Stimulated activated CD8-positive, alpha-beta memory T cell treated with anti-CD3 and anti-CD28 coated beads, Interleukin-4, amount 100 ng/mL, for 4 hours (primary cell): ENCODE measurements at places on chromosomes 5 and 9.

GRCh38 chr5:33238826-33239695, 201.7 kb upstream of the TARS1 start:
- DNase-seq, result no peak

DNA sequence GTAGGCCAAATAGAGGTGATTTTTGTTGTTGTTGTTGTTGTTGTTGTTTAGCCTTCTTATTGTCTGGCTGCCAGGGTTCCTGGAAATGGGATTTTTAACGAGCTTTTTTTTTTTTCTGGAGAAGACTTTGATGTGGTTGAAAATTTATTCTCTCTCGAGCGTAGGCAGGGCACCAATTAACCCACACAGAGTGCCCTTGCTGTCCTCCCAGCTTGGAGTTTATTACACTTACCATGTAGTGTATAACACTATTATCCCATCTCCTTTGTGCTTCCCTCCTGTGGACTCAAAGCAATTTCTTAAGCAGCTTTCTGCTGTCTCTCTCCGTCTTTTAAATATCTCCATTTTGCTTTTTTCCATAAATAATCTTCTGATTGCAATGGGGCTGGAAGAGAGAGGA, 57.4 kb downstream of the OR2K2 start:
- DNase-seq, result no peak

GRCh38 chr5:148615644-148616275, 38.6 kb downstream of the HTR4 start:
- no peak for DNase-seq

- no peak for DNase-seq
These were observed 1.5 kb upstream of the STC2 start for GRCh38 chr5:173329491-173330337.

DNA sequence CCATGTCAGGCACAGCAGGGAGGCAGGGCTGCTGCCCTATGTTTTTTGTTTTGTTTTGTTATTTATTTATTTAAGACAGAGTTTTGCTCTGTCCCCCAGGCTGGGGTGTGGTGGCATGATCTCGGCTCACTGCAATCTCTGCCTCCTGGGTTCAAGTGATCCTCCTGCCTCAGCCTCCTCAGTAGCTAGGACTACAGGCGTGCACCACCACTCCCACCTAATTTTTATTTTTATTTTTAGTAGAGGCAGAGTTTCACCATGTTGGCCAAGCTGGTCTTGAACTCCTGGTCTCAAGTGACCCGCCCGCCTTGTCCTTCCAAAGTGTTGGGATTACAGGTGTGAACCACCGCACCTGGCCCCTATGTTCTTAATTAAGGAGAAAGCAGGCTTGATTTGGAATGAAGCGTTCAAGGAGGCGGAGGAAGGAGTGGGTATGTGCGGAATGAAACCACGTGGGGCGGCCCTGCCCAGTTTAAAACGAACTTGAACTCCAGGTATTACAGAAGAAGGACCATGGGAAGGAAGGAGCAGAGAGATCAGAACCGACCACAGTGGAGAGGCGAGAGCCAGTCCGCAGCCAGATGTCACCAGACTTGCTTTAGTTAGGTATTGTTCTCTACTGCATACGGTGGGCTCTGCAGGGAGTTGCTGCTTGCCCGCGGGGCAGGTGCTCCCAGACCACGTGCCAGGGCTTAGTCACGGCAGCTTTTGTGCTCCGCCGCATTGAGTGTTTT, 34.9 kb upstream of the EPB41L4B start:
- DNase-seq, result no peak

DNA sequence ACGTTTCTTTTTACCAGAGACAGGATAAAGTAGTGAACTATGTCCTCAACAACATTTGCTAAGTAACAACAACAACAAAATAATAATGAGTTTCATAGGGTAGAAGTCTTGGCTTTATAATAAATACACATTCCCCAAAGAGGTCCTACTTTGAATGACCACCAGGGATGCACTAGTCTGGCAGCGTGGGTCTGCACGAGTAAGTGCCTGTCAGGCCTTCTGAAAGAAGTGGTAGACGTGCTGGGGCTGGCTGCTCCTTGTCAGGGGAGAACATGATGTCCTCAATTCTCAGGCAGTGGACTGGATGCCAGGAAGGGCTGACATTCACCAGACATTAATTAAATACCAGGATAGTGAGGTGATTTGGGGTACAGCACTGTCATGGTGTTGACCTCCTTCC, 331.1 kb downstream of the TMEM38B start:
- DNase-seq, result no peak

DNA sequence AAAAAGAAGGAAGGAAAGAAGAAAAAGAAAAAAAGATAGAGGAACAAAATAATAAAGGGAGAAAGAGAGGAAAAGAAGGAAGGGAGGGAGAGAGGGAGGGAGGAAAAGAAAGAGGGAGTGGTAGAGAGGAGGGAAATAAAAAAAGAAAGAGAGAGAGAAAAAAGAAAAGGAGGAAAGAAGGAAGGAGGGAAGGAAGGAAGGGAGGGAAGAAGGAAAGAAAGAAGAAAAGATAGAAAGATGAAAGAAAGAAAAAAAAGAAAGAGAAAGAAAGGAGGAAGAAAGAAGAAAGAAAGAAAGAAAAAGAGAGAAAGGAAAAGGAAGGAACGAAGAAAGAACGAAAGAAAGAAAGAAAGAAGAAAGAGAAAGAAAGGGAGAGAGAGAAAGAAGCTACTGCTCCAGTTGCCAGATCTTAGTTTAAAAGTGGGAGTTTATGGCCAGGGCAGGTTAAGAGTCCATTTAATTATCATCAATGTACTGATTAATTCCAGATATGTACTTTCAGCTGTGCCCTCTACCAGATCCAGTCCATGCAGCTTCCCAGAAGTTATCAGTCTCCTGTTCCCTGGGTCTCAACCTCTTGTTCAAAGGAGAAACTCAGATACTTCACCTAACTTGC, 1378.5 kb upstream of the NUDT12 start:
- DNase-seq, result no peak

- DNase-seq, result no peak
These were observed 215.9 kb downstream of the NXNL2 start for GRCh38 chr9:88750832-88751360.

GRCh38 chr9:91589101-91589553, 165.5 kb upstream of the NFIL3 start:
- DNase-seq, result no peak

DNA sequence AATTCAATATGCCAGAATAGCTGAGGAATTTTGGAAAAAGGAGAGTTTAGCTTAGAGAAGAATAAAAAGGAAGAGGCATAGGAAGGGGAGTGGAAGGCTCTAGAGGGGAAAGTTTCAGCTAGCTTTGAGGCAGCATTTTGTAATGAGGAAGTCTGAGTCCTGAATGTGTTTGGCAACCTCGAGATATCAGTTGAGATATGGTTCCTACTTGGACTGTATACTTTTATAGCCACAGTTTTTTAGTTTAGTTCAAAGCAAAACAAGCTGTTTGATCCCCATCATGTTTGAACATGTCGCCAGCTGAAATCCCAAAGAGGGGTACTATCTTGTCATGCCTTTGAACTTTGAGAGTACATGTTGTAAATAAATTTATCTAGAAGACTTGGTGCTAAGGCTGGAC, 559.0 kb upstream of the FTMT start:
- no peak for DNase-seq

GRCh38 chr9:36037549-36038122, 923 bp downstream of the RECK start:
- no peak for DNase-seq

GRCh38 chr9:134214766-134215419, 50.5 kb upstream of the RNU6ATAC start:
- no peak for DNase-seq

DNA sequence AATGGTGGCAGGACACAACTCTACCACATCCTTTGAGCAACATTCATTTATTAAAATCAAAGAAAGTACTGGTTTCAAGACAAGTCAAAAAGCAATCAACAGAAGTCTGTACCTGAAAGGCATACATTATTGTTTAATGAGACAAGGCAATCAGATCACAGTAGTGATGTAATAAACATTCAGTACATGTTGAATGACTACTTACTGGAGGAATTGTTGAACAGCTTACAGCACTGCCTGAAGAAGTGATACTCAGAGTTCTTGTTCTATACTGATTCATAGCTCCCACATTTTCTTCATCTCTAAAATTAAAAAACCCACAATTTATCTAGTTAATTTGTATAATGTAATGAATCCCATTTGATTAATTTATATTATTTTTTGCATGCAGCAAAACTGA, 18.2 kb downstream of the RIOK2 start:
- DNase-seq, result no peak

DNA sequence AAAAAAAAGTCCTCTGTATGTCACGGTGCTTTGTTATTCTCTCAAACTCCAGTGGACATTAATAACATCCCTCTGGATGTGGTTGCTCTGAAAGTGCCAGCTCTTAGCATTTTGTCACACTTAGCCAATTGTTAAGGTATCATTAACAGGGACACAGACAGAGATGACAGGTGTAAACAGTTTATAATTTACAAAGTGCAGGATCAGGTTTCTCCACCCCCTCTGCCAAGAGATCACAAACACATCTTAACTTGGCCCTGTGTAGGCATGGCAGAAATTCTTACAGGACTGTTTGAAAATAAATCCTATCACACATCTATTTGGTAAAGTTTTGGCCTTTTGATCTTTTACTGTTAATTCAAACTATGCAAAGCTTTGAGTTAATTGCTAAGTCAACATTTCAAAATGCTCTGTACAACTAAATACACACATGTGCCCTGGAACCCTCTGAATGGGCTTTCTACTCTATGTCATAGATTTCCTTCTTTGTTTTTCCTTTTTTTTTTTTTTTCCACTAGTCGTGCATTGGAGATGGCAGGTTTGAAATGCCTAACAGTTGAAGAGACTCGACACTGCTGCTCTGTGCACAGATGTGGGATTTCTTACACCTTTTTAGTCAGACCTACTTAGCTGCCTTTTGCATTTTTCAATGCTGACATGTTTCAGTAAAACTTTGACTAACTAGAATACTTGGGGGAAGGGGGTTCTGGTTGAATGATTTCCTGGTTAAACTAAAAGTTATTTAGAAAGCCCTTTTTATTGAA, 41.7 kb downstream of the SEMA6A start:
- DNase-seq, result no peak

- no peak for DNase-seq
These were observed 51.8 kb downstream of the EPB41L4B start for GRCh38 chr9:109269081-109269480.

- DNase-seq, result no peak
These were observed 564 bp upstream of the TOR2A start for GRCh38 chr9:127735530-127736185.

DNA sequence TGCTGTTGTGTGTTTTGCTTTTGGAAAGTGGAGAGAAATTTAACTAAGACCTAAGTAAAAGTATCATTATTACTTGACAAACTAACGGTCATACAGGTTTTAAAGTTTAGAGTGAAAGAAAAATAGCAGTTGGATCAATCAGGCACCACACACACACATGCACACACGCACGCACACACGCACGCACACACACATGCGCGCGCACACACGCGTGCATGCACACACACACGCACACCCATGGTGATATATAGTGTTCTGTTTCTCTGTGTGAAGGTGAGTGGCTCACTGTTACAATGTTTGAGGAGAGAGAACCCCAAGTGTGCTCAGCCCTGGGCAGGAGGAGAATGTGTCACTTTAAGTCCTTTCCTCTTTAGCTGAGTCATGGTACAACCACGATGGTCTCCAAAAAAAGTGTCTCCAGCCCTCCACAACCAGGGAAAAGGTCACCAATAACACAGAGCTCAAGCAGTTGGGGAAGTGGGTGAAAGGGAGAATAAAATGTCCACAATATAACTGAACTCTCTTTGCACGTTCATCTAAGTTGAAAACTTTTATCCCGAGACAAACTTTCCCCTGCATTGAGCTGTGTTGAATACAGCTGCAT, 3.2 kb downstream of the ZNF366 start:
- DNase-seq, result no peak

DNA sequence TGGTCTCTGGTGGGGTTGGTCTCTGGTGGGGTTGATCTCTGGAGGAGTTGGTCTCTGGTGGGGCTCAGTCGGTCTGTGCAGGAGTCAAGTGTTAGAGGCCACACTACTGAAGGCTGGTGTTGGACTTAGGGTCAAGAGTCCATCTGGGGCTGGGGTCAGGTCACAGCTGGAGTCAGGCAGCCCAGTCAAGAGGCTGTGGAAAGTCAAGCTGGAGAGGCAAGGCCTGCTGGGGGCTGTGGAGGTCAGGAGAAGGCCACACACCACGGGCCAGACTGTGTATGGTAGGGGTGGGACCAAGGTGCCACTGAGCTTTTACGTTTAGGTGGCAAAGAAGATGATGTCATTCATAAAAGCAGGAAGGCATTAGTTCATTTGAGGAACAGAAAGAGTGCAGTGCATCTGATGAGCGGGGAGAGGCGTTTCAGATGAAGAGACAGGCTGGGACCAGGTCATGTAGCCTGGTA, 16.7 kb upstream of the CD74 start:
- no peak for DNase-seq

GRCh38 chr5:180499684-180500083, 5.5 kb downstream of the CNOT6 start:
- DNase-seq, result no peak

DNA sequence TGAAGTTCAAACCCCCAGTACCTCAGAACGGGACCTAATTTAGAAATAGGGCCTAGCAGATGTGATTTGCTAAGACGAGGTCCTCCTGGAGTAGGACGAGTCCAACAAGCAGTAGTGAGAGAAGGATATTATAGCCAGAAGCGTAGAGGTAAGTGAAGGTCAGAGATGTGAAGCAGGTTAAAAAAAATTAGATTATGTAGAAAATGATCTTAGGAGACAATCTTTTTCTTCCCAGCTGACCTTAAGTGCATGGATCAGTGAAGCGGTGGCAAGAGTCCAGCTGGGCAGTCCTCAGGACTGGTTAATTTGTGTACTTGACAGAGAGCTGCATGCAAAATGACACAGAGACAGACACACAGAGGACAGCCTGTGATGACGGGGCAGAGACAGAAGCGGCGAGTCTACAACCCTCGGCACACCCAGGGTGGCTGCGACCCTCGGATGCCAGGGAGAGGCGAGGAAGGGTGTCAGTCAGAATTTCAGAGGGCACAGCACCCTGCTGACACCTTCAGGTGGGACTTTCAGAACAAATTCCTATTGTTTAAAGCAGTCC, 131.4 kb upstream of the IRX4 start:
- DNase-seq, result no peak
